ENCODE measurements at places on chromosomes 3 and 15.

DNA sequence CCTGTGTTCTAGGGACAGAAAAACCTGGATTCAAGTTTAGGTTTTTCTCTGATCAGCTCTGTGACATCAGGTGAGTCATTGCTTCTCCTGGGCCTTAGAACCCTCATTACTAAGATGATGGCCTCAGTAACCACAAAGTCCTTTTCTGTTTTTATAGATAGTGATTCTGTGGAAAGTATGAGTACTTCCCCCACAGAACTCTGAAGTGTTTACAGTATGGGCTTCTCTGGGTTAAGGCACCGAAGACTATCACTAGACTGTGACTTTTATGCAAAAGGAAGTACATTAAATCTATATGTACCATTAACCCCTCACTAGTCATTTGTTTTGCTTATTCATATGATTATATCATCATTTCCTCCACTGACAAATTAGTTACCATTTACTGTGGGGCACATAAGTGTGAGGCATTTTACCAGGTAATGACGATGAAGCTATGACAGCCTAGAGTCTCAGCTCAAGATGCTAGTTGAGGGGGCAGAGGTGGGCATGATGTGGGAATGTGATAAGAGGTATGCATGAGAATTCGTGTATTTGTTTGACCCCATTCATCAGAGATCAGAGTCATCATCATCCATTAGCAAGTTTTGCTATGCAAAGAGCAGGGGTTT is 15.0 kb upstream of the RORA start:
- DNase-seq: no peak

GRCh38 chr15:88648357-88649214 is 9.8 kb downstream of the ISG20 start:
- DNase-seq: no peak

- no peak for DNase-seq
These were observed 50.0 kb upstream of the ZNF280D start for GRCh38 chr15:56783156-56783856.

DNA sequence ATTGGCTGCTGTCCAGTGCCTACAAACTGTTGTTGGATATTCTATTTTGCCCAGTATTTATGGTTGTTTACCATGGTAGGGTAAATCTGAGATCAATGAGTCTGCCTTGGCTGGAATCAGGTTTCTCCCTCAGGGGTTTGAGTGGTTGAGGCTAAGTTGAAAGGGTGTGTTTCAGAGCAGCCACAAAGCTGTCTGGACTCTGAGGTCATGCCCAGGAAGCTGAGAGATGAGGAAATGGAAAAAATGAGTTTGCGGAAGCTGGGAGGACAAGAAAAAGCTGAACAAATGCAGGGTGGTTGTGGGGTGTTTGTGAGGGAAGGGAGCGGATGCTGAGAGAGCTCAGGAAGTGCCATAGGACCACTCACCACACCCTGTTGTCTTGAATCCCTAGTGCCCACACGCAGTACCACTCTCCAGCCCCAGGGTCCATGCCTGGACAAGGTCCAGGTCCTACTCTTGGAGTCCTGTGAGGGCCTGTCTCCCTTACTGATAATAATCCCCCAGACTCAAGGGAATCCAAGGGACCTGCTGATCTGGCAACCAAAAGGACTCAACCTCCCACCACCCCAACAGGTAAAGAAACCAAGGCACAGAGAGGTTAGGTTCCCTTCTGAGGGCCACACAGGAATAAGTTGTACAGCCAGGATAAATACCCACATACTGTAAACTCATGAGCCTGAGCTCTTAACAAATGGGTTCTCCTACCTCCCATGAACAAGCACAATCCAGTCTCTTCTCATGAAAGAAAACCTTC is 81.6 kb downstream of the PPCDC start:
- DNase-seq: no peak

- no peak for DNase-seq
These were observed 438.4 kb upstream of the THBS1 start for GRCh38 chr15:39142500-39142899.

GRCh38 chr3:123202451-123202850 is 708 bp downstream of the SEC22A start:
- DNase-seq: no peak

DNA sequence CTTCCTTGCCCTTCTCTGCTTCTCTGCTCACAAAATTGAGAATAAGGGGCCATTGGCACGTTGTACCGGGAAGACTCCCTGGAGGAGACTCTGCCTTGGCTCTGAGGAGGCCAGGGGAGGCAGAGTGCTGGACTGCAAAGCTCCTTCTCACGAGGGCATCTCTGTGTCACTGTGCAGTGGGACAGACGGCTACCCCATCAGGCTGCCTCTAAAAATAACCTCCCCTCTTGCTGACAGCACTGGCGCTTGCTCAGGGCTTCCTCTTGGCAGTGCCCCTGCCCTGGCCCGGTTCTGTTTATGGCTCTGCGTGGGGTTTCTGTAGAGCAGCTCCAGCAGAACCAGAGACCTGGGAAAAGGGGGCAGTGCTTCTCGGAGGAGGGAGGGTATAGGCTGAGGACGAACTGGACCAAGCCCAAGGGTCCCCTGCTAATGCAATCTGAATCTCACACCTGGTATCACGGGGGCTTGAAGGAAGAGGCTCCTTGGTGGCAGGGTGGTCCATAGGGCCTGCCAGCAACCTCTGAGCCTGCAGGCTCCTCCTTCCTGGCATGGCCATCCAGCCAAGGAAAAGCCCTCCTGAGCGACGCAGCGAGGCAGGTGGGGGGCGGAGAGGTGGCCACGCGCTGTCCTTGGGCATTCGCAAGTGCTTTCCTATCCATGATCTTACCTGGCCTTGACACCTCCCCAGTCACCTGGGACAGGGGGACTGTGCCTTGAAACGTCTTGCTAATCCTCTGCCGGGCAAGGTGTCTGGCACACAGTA is 63.3 kb upstream of the TLE3 start:
- no peak for DNase-seq

DNA sequence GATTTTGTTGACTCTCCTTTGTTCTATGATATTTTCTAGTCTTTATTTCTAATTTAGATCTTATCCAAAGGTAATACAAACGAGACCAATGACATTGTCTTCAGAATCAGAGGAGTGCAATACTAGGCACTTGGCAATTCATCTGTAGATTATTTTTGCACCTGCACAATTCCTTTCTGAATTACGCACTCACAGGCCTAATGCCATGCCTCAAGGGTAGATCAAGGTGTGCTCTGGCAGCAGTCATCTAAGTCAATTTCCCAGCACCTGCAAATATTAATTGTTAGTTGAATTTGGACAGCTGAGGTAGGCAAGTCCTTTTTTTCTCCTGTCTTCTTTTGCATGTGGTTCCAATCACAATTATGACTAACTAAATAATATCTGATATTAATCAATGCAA is 653.2 kb downstream of the ROBO2 start:
- DNase-seq: no peak

DNA sequence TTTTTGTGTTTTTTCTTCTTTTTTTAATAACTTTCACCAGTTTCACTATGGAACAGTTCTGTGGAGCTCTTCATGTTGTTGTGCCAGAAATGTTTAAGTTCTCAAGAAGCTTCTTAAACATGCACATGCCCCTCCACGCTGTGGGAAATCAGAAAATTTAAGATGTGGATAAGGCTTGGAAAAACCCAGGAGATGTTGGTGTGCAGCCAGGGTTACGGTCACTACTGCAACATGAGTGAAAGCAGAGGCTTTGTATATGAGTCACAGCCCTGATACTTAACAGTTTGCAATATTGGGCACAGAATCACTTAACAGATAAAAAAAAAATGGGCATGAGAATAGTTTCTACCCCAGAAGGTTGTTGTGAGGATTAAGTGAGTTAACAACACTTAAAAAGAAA is 399.9 kb downstream of the LRTM1 start:
- DNase-seq: no peak

- no peak for DNase-seq
These were observed 329.1 kb upstream of the ROPN1 start for GRCh38 chr3:124320976-124321375.

- DNase-seq: no peak
These were observed 61.0 kb downstream of the OCA2 start for GRCh38 chr15:28037969-28038590.

- DNase-seq: no peak
These were observed 224.9 kb upstream of the TOPAZ1 start for GRCh38 chr3:44016818-44017217.

- DNase-seq: no peak
These were observed 34.1 kb upstream of the FBLN2 start for GRCh38 chr3:13514639-13515435.

GRCh38 chr15:100334905-100335304 is 6.9 kb downstream of the ADAMTS17 start:
- DNase-seq: no peak

- DNase-seq: no peak
These were observed 53.3 kb downstream of the B3GALNT1 start for GRCh38 chr3:161051856-161052255.

GRCh38 chr15:64693134-64693533 is 82.3 kb downstream of the RBPMS2 start:
- no peak for DNase-seq

GRCh38 chr15:92579486-92579885 is 76.1 kb downstream of the FAM174B start:
- no peak for DNase-seq

GRCh38 chr3:64163755-64164148 is 61.5 kb downstream of the PRICKLE2 start:
- no peak for DNase-seq

DNA sequence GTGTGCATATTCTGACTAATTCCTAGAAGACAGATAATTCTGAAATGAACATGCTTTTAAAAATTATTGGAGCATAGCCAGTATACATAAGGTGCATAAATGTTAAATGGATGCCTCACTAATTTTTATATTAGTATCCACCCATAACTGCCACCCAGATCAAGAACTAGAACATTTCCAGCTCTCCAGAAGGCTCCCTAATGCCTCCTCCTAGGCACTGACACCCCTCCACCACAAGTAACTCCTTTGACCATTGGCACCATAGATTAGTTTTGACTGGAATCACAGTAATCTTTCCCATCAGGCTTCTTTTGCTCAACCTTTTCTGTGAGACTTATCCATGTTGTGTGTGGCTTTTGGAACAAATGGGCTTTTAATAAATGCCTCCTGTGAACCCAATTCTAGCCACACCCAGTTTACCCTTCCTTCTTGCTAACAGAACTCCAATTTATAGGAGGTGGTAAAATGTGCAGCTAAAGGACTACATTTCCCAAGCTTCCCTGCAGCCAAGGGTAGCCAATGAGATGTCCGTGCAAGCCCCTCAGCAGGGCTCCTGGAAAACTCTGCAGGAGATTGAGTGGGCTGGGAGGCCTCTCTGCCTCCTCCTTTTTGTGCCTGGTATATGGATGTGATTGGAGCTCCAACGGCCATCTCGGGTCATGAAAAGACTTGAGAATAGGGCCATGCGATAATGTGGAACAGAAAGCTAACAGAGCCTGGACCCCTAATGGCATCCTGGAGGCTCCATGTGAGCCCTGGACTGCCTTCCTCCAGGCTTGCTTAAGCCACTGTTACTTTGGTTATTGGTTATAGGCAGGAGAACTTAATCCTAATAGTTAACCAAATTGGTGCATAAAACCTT is 322.6 kb upstream of the TLE3 start:
- DNase-seq: no peak

DNA sequence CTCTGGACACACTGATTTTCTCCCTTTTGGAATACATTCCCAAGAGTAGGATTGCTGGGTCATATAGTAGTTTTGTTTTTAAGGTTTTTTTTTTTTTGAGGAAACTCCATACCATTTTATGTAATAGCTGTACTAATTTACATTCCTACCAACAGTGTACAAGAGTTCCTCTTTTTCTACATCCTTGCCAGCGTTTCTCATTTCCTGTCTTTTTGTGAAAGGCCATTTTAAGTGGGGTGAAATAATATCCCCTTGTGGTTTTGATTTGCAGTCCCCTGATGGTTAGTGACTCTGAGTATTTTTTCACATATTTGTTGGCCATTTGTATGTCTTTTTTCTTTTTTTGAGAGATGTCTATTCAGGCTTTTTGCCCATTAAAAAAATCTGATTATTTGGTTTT is 1205.5 kb downstream of the ROBO1 start:
- DNase-seq: no peak

DNA sequence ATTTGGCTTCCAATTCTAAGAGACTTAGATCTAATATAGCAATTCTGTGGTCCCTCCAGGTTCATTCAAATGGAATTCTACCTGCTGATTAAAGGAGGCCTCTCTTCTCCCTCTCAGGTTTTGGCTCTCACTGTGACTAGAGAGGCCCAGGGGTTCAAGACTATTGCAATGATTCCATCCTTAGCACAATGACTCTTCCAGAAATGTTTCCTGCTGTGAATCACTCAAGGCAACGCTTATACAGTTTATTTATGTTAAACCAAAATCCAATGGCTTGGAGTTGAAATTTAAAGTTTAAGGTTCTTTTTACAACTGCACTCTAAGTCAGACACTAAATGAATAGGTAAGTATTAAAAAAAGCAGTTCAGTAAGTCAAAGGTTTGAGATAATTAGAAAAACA is 39.9 kb downstream of the IFT57 start:
- DNase-seq: no peak

DNA sequence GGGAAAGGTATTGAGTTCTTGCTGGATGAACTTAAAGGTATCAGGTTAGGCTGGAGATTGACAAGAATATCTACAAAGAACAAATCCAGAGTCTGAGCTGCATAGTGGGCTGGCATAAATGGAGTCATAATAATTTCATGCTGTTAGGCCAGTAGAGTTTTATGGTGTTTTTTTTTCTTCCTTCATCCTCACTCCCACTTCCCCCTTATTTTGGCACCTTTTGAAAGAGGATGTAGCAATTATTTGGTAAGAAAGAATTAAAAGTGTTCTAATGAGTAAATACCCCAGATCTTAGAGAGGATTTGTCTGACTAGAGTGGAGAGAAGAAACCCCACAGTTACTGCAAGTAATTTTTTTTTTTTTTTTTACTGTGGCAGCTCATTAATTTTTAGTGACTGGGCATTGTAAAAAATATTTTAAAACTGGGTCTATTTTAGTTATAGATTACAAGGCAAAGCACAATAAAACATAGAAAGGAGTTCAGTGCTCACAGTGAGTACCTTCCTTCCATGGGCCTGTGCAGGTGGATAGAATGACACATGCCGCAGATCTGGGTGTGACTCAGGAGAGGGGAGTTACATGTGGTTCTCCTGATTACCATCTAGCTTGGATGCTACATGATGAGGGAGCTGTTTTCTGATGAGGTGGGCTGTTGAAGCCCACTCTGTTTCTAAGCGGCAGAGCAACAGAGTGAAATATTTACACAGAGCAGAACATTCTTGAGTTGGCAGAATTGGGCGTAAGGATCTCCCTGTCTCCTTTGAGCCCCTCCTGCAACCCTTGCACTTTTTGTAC is 5.3 kb downstream of the EDEM1 start:
- no peak for DNase-seq

DNA sequence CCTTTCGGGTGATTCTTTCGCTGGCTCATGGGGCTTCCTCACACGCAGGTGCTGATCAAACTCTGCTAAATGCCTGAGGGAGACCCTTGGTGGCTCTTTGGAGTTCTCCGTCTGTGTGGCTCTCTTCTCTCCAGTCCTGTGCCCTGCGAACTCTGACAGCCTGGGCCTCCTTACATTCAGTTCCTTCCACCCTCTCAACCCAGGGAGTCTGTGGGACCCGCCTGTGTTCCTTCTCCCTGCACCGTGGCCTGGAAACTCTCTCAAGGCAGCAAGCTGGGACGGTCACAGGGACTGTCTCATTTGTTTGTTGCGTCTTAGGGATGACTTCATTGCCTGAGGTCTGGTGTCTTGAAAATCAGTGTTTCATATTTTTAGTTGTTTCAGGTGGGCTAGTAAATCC is 37.0 kb upstream of the CORO2B start:
- DNase-seq: no peak
